NCI-H446 treated with DMSO at 0.1 percent for 48 hours (cell line): ENCODE measurements at places on chromosomes 5 and 9.

DNA sequence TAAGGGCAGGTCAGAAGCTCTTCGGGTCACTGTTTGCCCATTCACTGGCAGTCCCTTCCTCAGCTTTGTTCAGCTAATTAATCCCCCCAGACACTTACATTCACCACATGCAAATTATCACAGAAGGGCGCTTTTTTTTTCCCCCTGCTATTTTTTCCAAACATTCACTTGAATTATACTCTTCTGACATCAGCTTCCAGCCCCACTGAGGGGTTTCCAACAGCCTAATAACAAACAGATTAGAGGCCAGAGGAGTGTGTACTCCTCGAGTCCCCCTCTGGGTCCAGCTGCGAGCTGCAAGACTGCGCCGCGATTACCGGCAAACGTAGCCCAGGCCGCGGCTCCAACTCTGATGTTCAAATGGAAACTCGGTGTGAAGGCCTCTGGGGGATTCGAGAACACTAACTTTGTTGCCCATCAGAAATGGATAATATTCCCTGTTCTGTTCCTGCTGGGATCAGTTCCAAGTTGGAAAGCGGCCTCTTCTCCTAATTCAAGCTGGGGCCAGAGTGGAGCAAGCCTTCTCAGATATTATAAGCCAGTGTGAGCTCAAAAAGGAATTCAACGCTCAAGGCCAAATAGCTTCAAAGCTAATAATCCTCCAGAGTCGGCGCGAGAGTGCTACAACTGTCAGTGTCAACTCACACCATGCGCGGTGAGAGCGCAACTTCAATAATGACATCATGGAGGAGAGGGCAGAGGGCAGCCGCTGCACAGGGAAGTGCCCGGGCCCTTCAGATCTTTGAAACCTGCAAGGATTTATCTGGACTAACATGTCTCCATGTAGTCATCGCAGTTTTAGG lies 560.8 kb downstream of the BNC2 start:
- peak; percentile 59 for DNase-seq

GRCh38 chr9:131677444-131678180 lies 62.3 kb downstream of the RAPGEF1 start:
- no peak for DNase-seq

GRCh38 chr5:96778409-96778808 lies 29.3 kb downstream of the ERAP1 start:
- DNase-seq = no peak

- DNase-seq = no peak
Measured at GRCh38 chr9:82271106-82271561, 282.6 kb downstream of the SPATA31D1 start.

- no peak for DNase-seq
Measured at GRCh38 chr5:149781612-149782011, 51.5 kb downstream of the PPARGC1B start.

DNA sequence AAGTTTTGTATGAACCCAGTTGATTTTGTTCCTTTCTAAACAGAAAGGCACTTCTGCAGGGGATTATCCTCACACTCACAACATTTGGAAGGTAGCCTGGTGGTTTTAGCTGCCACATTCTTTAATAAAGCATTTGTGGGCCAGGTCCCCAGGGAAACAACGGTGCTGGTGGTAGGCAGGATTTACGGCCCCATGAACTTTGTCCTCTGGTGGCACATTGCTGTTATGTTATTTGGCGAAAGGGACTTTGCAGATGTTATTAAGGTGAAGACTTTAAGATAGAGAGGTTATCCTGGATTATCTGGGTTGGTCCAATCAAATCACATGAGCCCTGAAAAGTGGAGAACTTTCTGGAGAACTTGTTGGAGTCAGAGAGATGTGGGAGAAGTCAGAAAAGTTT lies 86.3 kb upstream of the C9orf72 start:
- no peak for DNase-seq

GRCh38 chr9:89639367-89639795 lies 34.6 kb downstream of the GADD45G start:
- DNase-seq = peak; percentile 74

- DNase-seq = peak; percentile 98
Measured at GRCh38 chr9:20200991-20201431, 412.2 kb upstream of the SLC24A2 start.

DNA sequence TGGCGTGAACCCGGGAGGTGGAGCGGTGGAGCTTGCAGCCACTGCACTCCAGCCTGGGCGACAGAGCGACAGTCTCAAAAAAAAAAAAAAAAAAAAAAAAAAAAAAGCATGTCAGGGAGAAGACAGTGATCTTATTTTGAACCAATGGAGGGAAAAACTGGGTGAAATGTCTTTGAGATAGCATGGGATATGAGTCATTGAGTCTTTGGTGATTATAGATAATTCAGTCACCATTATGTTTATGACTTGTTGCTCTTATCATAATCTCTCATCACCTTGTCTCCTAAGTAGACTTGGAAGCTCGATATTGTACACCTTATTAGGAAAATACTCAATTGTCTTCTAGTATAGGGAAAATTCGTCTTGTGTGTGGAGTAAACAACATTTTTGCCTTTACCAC lies 55.1 kb upstream of the KDM4C start:
- no peak for DNase-seq

DNA sequence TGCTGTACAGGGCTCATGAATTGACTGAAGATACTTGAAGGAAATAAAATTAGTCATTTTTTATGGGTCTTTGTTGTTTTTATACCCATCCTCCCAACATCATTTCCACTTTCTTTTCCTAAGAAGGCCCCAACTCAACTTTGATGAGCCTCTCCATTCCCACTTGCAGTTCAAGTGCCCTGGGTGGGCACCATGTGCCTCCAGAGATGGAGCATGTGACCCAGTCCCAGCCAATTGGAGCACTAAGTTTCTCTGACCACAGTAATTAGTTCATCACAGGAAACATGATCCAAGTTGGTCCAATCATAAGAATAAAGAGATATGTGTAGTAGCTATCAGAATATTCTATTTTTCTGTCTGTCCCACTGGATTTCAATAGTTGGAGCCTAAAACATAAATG lies 46.9 kb downstream of the HTR4 start:
- no peak for DNase-seq

GRCh38 chr5:95631255-95631958 lies 11.5 kb downstream of the GPR150 start:
- no peak for DNase-seq

DNA sequence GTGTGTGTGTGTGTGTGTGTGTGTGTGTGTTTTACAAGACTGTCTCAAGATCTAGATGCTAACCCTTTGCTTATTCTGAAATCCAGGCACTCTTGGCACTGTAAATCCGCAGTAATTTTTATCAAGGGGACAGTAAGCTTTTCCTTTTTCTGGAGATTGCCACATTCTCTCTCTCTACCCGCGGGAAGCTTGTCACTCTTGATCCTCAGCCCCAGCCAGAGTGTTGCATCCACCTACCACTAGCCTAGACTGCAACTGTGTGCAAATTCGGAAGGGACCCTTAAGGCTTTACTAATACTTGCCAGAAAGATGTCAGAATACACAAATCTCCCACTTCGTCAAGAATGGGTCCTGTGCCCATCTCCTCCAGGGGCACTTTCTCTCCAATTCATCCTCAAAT lies 54.9 kb upstream of the EPB41L4A start:
- DNase-seq = no peak

DNA sequence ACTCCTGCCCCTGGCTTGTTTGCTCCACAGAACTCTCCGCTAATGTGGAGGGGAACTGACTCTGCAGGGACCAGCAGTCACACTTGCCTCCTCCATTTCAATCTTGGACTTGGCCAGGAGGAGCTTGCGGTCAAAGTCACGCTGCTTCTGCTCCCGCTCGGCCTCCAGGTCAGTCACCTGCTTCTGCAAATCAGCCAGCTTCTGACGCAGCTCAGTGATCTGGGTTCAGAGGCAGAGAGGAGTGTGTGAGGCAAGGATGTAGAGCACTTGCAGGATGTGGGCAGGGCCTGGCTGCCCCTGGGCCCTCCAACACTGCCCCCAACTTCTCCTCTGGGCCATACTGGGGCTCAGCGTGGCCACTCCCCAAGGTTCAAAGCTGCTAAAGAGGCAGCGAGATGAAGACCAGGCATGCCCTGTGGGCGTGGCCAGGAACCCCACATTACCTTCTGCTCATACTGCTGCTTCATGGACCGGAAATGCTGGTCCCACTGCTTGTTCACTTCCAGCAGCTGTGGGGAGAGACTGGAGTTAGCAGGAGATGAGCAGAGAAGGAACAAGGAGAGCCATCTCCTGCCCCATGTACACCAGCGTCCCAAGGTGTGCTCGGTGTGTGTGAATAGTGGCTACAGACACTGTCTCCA lies 22.2 kb downstream of the GPX3 start:
- no peak for DNase-seq

GRCh38 chr5:147434049-147434448 lies 75.8 kb downstream of the DPYSL3 start:
- DNase-seq = no peak

GRCh38 chr5:135205632-135206349 lies 171.8 kb upstream of the PITX1 start:
- no peak for DNase-seq

GRCh38 chr9:124185413-124185812 lies 72.3 kb upstream of the NEK6 start:
- no peak for DNase-seq

GRCh38 chr5:16936989-16937438 lies 926 bp upstream of the MYO10 start:
- no peak for DNase-seq

DNA sequence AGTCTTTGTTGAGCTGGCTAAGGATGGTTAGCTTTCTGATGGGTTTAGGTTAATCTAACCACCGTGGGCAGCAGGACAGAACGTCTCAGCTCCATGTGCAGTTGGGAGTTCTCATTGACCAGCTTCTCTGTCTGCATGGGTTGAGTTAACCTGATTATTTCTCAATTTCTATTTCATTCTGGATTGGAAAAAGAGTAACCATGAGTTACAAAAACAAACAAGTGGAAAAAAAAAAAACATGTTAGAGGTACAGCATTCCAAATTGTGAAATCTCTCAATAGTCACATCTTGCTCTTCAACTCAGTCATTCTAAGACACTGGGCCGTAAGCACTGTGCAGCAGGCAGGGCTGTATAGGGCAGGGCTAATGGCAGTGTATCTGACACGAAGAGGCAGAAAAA lies 343.7 kb upstream of the KLF4 start:
- no peak for DNase-seq

DNA sequence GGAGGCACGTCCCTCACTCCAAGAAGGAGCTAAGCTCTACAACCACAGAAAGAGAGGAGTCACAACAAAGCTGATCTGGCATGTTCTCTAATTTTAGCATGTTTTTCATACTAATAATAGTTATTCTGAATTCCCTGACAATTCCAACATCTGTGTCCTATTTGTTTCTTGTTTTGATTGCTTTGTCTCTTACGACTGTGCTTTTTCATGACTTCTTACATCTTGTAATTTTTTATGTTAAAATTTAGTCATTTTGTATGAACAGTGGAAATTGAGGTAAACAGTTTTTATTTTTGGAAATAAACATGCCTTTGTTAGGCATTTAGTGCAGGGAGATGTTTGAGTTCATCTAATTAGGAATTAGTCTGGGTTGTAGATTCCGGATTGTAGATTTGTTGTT lies 668.1 kb upstream of the EDIL3 start:
- no peak for DNase-seq

GRCh38 chr9:12091865-12092527 lies 601.2 kb upstream of the TYRP1 start:
- DNase-seq = no peak

DNA sequence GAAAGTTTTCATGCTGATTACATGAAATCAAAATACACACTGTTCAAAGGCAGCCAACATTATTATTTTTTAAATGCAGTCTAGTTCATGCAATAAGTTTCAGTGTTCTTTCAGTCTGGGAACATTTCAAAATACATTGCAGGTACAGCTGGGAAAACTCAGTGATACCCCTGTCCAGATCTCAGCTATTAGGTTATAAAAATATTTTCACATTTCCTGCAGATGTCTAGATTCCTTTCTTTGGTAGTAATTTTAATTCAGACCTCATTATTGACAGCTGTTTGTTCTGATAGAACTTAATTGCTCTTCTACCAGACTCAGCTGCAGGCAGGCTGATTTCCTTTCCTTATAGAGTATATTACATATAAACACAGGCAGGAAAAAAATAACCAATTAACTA lies 556.8 kb upstream of the DMAC1 start:
- no peak for DNase-seq

DNA sequence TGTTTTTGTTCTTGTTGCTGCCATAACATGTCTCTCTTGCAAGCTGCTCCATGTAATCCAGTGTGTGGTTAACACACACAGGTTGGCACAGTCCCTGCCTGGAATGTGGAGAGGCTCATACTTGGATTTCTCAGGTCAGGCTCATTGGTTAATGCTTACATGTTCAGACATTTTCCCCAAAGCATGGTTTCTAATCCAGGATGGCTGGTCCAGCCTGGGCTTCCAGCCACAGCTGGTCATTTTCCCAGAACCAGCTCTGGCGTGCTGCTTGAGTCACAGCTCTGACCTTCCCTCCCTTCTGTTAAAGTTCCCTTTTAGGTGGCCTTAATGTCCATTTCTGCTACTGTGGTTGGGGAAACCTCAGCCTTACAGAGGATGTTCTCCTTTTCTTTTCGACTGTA lies 294.3 kb downstream of the TAF11L14 start:
- no peak for DNase-seq

DNA sequence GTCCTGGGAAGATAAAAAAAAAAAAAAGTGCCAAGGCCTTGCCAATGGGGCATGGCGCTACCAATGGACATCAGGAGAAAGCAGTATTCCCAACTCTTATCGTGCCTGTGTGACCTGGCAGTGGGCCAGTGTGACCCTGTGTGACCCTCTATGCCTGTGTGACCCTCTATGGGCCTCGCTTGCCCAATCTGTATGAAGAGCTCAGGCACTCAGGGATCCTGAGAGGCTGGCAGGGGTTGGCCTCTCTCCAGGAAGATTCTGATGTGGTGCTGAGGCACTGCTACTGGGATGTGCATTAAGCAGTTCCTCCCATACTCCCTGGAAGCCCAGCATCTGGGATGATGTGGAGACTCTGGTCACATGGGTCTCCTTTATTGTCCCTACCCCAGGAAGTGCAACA lies 179.2 kb downstream of the MACROH2A1 start:
- DNase-seq = no peak

DNA sequence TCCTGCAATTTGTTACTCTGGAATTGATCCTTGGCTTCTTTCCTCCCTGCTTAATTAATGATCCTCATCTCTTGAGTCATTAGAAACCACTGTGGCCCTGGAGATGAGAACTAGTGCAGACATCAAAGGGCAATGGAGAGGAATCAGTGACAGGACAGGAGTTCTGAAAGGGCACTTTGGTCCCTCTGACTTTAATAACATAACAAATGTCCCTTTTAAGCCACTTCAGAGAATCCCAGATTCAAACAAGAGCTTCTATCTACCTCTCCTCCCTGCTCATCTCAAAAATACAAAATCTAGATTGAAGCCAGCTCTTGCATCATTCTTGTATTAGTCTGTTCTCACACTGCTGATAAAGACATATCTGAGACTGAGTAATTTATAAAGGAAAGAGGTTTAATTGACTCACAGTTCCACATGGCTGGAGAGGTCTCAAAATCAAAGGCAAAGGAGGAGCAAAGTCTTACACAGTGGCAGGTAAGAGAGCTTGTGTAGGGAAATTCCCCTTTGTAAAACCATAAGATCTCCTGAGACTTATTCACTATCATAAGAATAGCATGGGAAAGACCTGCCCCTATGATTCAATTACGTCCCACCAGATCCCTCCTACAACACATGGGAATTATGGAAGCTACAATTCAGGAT lies 139.1 kb downstream of the PLPPR1 start:
- DNase-seq = no peak
